ENCODE measurements at places on chromosomes 13 and 19.

- DNase-seq = peak; percentile 12
Measured at GRCh38 chr13:36736119-36736726, 62.4 kb downstream of the SERTM1 start.

DNA sequence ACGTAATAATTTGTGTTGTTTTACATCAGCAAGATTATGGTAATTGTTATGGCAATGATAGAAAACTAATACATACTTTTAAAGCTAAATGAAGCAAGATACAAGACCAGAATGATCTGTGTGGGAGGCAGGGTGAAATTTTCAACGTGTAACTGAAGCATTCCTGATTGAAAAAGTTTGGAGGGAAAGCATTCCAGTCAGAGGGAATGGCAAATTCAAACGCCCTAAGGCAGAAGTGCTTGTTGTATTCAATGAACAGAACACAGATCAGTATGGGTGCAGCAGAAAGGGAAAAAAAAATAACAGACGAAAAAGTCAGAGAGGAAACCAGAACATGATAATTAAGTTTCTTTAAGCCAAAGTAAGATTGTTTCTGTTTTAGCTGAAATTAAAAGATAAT is 928.5 kb upstream of the SLITRK1 start:
- DNase-seq = no peak

DNA sequence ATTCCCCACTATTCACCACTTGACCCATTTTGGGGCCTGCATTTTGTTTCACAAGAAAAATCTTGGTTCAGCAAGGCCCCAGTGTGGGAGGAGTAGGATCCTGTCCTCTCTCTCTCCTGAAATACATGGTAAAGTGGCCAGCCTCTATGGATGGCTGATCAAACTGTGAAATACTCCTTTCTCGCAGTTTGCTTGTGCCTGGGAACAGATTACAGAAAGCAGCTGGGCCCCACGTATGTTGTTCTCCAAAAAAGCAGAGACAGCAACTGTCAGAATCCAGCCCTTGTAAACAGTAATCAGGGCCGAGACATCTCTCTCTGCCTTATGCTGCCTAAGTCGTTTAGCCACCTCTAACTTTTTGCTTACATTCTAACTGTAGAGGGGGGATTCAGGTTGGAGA is 61.0 kb upstream of the RAP2A start:
- no peak for DNase-seq

DNA sequence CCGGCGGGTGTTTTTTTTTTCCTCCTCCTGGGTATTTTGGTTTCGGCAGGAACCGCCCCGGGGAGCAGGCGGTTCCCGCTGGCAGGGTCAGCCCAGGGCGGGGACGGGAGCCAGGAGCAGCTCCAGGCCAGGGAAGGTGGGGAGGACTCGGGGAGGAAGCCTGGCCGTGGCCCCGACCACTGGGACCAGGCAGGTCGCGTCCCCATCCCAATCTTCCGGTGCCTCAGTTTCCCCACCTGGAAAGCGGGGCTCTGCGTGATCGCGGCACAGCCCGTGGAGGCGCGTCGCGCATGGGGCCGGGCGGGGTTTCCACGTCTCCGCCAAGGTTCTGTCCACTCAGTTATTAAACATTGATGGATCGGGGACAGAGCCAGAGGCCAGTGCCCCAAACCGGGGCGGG is 34.8 kb downstream of the IL12RB1 start:
- no peak for DNase-seq

GRCh38 chr13:23723471-23723870 is 153.3 kb downstream of the TNFRSF19 start:
- no peak for DNase-seq

- DNase-seq = no peak
Measured at GRCh38 chr19:3801412-3802096, 15.4 kb upstream of the MATK start.

DNA sequence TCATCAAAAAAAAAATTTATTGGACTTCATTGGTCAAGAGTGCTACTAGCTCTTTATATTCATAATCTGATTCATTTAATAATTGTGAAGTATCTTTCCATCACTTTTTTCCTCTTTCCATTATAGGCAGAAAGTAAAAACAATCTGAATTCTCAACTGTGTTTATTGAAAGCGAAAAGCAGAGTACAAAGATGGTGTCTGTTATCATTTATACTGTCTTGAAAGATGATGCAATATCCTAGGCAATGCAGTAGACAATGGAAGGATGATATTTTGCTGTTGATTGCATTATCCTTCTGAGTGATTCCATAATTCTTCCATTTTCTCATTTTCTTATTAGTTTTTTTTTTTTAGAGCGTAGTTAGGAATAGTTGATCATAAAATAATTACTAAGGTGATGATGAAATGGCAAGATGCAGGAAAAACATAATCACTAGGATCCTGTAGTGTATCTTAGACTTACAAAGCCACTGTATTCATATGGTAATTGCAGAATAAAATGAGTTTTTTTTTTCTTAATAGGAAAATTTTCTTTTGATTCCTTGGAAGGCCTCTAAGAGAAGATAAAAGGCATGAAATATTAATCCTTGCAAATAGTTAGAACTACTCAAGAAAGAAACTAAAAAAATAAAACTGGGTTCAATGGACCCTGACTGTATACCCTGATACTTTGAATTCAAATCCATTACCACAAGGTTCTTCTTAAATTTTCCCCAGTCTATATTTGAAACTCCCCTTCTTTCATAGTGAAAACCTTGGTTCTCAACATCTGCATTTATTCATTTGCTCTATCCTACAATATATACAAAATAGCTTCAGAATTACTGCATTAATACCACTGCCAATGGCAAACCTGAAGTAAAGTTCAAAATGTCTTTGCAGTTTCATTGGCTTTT is 11.6 kb downstream of the URI1 start:
- no peak for DNase-seq

- no peak for DNase-seq
Measured at GRCh38 chr13:43799191-43799590, 12.4 kb upstream of the ENOX1 start.

- peak; percentile 86 for DNase-seq
Measured at GRCh38 chr19:55179606-55180484, at the start of gene SYT5. Gene SYT5 (minus strand): TSS chr19:55180289. CDS start chr19:55179041, 1,248 bp downstream.

DNA sequence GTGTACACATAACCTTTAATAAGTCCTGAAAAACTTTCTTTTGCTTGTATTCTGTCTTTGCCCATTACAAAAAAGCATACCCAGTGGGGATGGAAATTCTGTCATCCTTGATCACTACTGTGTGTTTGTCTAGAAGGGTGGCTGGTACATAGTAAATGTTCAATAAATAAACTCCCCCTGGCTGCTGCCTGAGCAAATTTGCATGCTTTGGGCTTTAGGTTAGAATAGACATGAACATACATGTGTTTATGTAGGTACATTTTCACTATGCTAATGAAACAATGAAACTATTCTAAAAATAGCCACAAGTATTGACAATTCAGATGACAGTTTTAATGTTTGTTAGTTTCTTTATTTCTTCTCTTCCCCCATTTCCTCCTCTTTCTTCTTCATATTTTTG is 36.1 kb downstream of the TNFSF13B start:
- DNase-seq = no peak

GRCh38 chr13:92473765-92474475 is 752.7 kb upstream of the GPC6 start:
- DNase-seq = no peak

DNA sequence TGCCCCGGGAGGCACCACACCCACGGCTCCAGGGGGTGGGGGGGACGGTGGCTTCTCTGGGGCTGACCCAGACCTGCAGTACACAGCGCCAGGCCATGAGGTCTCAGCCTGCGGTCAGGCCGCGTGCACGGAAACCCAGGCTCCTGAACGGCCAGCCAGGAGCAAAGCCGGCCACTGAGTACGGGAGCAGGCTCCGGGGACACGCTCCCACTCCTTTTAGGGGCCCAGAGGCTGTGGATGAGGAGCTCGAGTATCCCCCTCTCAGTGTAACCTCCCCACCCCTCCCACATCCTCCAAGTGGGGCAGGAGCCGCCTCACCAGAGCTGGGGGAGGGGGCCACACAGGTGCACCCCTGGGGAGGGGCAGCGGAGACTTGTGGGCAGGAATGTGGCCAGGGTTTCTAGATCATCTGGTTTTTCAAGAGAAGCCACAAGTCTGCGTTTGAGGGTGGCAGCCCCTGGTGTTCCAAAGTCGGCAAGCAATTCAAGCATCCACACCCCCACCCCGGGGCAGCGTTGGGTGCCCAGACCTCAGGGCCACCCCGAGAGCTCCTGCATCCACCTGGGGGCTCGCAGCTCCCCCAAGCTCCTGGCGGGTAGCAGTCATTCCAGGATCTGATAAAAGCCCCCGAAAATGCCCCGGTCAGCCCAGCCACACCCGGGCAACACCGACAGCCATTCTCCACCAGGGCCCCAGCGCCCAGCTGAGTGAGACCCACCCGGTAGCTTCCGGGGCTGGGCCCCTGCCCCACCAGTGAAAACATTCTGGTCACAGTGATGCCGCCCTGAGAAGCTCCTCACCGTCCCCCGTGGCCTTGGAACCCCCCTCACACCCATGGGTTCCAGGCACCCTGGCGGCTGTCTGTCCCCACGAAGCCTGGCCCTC is 6.1 kb downstream of the SBNO2 start:
- no peak for DNase-seq

GRCh38 chr13:45368571-45368970 is 27.6 kb upstream of the TPT1 start:
- no peak for DNase-seq

GRCh38 chr19:6564393-6564792 is 26.6 kb downstream of the CD70 start:
- DNase-seq = no peak

DNA sequence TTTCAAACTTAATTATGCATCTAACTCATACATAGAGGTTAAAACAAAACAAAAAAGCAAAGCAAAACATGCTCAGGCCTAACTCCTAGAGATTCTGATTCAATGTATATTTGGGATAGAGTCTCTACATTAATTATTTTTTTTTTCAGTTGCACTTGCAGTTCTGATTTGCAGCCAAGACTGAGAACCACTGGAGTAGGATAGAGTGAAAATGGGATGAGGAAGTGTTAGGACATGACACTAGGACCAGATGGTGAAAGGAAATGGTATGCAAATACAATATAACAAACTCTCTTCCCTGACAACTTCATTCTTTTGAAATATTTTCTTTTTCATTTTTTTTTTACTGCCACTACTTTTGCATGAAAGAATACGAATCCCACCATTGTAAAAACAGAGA is 1.8 kb downstream of the CCDC122 start:
- no peak for DNase-seq

DNA sequence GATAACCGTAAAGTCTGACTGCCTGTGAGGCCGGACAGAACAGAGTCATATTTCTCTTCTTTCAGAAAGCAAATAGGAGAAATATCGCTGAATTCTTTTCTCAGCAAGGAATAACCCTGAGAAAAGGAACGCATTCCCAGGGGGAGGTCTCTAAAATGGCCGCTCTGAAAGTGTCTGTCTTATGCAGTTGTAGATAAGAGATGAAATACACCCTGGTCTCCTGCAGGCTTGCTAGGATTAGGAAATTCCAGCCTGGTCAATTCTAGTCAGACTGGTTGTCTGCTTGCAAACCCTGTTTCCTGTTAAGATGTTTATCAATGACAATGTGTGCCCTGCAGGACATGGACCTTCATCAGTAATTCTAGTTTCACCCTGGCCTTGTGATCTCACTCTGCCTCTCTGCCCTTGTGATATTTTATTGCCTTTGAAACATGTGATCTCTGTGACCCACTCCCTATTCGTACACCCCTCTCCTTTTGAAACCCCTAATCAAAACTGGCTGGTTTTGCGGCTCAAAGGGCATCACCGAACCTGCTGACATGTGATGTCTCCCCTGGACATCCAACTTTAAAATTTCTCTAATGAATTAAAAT is 934.8 kb upstream of the SPRY2 start:
- no peak for DNase-seq

DNA sequence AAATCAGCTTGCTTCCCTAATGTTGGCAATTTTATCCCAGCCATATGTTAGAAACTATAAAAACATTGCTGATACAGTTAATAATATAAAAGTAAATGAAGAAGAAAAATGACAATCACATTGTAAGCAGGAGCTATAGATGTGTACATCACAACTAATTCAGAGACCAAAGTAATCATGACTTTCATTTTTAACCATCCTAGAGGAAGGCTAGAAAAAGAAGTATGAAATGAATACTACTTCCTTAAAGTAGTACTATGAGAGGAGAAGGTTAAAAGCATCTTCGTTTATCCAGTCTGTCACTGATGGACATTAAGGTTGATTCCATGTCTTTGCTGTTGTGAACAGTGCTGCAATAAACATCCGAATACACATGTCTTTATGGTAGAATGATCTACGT is 135.5 kb downstream of the IRS2 start:
- no peak for DNase-seq

GRCh38 chr13:96993634-96994016 is 651 bp downstream of the OXGR1 start:
- DNase-seq = no peak

DNA sequence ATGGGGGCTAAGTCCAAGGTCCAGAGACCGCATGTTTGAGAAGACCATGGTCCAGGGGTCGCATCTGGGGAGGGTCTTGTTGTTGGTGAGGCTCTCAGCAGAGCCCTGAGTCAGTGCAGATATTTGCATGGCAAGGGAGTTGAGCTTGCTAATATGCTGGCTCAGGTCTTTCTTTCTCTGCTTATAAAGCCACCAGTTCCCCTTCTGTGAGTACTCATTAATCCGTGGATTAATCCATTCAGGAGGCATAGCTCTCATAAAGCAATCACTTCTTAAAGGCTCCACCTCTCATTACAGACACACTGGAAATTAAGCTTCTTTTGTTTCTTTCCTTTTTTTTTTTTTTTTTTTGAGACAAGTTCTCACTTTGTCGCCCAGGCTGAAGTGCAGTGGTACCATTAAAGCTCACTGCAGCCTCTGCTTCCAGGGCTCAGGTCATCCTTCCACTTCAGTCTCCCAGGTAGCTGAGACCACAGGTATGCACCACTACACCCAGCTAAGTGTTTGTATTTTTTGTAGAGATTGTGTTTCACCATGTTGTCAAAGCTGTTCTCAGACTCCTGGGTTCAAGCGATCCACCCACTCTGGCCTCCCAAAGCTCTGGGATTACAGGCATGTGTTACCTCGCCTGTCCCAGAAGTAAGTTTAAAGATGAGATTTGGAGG is 216.4 kb downstream of the SLITRK5 start:
- DNase-seq = no peak
